ENCODE measurements at places on chromosomes 1 and 21. TPM values are rescaled to one million over a fixed set of nuclear protein-coding genes. Genes with fewer than 3 reads are reported as not detected.

GRCh38 chr1:58166417-58166816, 380.1 kb downstream of the OMA1 start:
- H3K27me3 ChIP-seq = no peaks in the 10 kb centered on the region
- H3K27ac ChIP-seq = no peak overlapping the region
- no peak for DNase-seq
- H3K36me3 ChIP-seq = no peaks in the 10 kb centered on the region
- no peak overlapping the region for H3K4me3 ChIP-seq
- peaks cover 5% of the 10 kb centered on the region for H3K4me1 ChIP-seq

- no peaks in the 10 kb centered on the region for H3K27me3 ChIP-seq
- DNase-seq = no peak
- no peak overlapping the region for H3K27ac ChIP-seq
- no peak overlapping the region for H3K4me3 ChIP-seq
- H3K36me3 ChIP-seq = no peaks in the 10 kb centered on the region
- no peaks in the 10 kb centered on the region for H3K4me1 ChIP-seq
Measured at GRCh38 chr1:219271818-219272535, 98.3 kb downstream of the LYPLAL1 start.

DNA sequence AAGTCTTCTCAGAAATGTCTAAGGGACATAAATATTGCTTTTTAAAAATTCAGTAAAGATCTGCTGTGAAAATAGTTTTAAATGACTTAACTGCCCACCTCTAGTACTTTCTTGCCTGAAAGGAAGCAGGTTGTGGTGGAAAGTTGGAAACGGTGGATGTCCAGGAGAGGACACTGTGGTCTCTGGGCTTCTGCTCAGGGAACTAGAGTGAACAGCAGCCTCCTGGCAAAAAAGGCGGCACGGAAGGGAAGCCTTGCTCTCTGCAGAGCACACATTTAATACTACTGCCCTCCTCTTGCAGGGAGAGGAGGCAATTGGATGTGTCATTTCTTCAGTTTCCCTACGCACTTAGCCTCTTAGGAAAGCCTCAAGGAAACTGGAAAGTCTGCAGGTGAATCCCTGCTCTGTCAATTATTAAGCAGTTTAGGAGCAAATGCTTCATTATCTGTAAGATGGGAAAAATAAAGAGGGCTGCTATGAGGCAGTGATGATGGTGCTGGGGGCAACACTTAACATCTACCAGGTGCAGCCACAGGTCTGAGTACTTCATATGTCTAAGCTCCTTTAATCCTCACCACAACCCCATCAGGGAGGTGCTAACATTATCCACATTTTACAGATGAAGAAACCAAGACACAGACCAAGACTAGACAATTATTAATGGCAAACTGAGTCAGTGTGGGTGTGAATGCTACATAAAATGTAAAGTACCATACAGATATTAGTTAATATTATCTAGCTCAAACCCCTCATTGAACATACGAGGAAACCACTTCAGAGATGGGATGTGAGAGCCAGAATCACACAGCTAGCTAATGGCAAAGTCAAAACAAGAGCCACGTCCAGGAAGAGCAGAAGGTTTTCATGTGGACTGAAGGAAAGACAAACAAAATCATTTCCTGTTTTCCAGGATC, 108.9 kb upstream of the ADAR start:
- no peak for DNase-seq
- H3K36me3 ChIP-seq = no peaks in the 10 kb centered on the region
- no peaks in the 10 kb centered on the region for H3K27me3 ChIP-seq

DNA sequence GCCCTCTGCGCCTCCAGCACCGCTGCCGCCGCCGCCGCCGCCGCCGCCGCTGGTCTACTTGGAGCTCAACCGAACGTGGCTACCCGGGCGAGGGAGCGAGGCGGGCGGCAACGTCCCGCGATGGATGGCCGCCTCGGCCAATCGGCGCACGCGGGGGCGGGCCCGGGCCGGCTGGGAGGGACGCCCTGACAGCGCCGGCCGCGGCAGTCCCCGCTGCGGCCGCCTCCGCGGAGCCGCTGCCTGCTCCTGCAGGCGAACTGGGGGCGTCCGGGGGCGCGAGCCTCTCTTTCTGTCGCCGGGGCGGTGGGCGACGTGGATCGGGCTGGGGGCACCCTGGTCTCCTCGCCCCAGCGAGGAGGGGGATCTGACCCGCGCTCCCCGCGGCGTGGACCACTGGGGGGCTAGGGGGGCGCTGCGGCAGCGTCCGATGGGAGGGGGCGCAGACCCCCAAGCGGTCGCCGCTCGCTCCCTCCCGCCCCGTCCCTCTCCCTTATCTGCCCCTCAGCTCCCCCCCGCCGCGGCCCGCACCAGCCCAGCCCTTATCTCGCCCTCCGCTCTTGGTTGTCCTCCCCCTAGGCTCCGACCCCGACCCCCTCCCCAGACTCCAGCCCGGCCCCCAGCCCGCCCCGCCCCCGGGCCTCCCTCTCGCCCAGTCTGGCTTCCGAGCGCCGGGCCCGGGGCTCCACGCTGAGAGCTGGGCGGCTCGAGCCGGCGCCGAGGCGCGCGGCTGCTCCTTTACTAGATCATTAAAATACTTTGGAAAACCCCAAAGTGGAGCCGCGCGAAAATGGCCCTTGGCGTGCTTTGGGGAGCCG, at the start of gene SSBP3:
TSS of gene SSBP3 (minus strand) at position 56 of the 815 bp plus-strand sequence.
- H3K4me3 ChIP-seq = peak within 1 kb of the TSS; percentile 91
- DNase-seq = peak; percentile 93
- H3K4me1 ChIP-seq = peaks cover 54% of the 10 kb centered on the region
- no peaks in the 10 kb centered on the region for H3K36me3 ChIP-seq

DNA sequence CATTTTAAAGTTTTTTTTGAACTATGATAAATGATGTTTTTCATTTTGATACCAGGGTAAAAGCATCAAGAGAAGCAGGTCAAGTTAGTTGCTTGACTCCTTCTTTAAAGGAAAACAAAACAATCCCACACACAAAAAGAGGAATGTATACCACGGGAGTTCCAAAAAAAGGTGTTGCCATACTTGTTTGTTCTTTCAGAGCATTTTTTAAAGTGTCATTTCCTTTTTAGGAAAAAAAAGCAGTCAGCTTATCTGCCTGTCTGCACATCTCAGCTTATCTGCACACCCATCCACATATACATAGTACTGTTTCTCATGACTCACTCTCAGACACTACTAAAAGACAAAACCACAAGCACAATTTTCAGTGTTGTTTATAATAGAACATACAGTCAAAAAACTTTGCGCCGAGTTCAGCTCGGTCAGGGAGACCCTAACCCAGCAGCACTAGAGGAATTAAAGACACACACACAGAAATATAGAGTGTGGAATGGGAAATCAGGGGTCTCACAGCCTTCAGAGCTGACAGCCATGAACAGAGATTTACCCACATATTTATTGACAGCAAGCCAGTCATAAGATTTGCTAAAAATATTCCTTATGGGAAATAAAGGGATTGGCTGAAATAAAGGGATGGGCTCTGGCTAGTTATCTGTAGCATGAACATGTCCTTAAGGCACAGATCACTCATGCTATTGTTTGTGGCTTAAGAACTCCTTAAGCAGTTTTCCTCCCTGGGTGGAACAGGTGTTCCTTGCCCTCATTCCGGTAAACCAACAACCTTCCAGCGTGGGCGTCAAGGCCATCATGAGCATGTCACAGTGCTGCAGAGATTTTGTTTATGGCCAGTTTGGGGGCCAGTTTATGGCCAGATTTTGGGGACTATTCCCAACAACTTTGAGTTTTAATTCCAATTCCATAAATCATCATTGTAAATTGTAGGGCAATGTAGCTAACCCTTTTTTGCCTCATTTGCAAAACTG, 11.4 kb upstream of the MNDA start:
- no peak overlapping the region for H3K4me3 ChIP-seq
- no peaks in the 10 kb centered on the region for H3K36me3 ChIP-seq
- no peak for DNase-seq
- no peaks in the 10 kb centered on the region for H3K27me3 ChIP-seq
- no peak overlapping the region for H3K27ac ChIP-seq

- no peaks in the 10 kb centered on the region for H3K27me3 ChIP-seq
- DNase-seq = no peak
- no peak overlapping the region for H3K4me3 ChIP-seq
- no peak overlapping the region for H3K27ac ChIP-seq
Measured at GRCh38 chr1:107677697-107678096, 287.3 kb downstream of the VAV3 start.

- peak; percentile 34 for DNase-seq
- H3K4me3 ChIP-seq = no peak overlapping the region
- H3K27ac ChIP-seq = no peak overlapping the region
- no peaks in the 10 kb centered on the region for H3K27me3 ChIP-seq
- H3K36me3 ChIP-seq = no peaks in the 10 kb centered on the region
Measured at GRCh38 chr1:42938645-42939615, 19.7 kb downstream of the SLC2A1 start.

DNA sequence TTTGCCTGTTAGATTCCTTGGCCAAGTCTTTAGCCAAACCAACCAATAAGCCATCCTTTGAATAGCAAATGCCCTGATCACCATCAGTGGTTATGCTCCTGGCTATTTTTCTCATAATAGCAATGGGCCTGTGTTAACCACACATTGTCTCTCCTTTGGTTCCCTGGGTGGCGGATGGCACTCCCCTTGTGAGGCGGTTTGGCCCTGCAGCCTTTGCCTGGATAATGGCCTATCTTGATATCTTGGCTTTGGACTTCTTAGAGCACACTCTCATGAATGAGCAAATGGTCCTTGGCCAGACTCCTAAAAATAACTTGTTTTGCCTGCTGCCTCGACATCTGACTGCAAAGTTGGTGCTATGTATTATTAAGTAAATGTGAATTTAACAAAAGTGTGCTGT, 22.4 kb upstream of the ZBTB18 start:
- H3K27me3 ChIP-seq = no peaks in the 10 kb centered on the region
- DNase-seq = no peak
- no peak overlapping the region for H3K4me3 ChIP-seq
- no peaks in the 10 kb centered on the region for H3K4me1 ChIP-seq
- no peaks in the 10 kb centered on the region for H3K36me3 ChIP-seq
- no peak overlapping the region for H3K27ac ChIP-seq

GRCh38 chr1:167854184-167854583, 59.8 kb downstream of the ADCY10 start:
- no peak overlapping the region for H3K4me3 ChIP-seq
- H3K36me3 ChIP-seq = no peaks in the 10 kb centered on the region
- no peak for DNase-seq
- no peak overlapping the region for H3K27ac ChIP-seq
- no peaks in the 10 kb centered on the region for H3K4me1 ChIP-seq

DNA sequence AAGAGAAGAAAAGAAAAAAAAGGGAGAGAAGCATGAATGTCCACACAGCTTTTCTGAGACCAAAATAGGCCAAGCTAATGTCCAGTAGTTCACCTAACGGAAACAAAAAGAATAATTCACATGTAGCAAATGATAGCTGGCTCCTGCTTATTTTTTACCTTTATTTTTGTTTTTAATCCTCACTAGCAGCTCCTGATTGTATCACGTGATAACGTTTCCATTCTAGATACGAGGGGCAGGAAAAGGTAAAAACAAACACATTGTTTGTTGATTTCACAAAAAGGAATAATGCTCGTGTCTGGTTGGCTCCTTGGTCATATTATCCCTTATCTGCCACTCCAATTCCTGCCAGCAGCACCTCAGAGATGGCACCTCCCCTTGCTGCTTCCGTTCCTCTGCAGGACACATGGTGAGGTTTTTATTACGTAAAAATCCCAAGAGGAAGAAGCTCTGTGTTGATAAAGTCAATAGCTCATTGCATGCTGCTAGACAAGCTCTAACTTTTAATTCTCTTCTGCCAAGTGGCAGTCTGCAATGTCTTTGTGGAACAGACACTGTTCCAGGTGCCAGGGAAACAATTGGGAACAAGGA, 201.7 kb downstream of the CRB1 start:
- no peaks in the 10 kb centered on the region for H3K27me3 ChIP-seq
- no peak for DNase-seq
- H3K36me3 ChIP-seq = no peaks in the 10 kb centered on the region
- no peak overlapping the region for H3K27ac ChIP-seq

DNA sequence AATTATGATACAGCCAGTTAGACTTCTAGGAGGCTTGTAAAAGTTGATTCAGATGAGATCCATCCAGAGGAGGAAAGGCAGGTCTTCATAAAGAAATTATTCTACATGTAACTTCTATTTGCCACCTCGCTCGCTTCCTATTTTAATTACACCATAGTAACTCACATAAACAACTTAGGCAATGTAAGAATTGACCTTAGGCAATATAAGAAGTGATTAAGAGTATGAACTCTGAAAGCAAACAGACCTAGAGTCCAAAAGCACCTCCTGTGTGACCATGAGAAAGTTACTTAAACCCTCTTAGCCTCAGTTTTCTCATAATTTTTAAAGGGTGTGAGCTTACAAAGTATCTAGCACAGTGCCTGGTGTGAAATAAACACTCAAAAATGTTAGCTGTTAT, 192.7 kb upstream of the NFIA start:
- no peak for DNase-seq
- peaks cover 5% of the 10 kb centered on the region for H3K4me1 ChIP-seq
- no peaks in the 10 kb centered on the region for H3K36me3 ChIP-seq

Gene GJA5
- total RNA-seq = 4.9 TPM

Gene NR0B2
- 0.49 TPM for total RNA-seq

Gene RGSL1
- total RNA-seq = not detected

Gene SELL
- total RNA-seq = 2.2 TPM

Gene MTOR
- 35.0 TPM for total RNA-seq

Gene SYT14
- total RNA-seq = 0.18 TPM

Gene IQGAP3
- total RNA-seq = 0.23 TPM

Gene MAGI3
- total RNA-seq = 3.3 TPM

Gene PLPP3
- 50.5 TPM for total RNA-seq

Gene RIMKLA
- total RNA-seq = 1.1 TPM

Gene CGN
- not detected for total RNA-seq

Gene ARTN
- total RNA-seq = 0.42 TPM

Gene HES2
- total RNA-seq = not detected
